ENCODE measurements at places on chromosomes 7 and 10.

DNA sequence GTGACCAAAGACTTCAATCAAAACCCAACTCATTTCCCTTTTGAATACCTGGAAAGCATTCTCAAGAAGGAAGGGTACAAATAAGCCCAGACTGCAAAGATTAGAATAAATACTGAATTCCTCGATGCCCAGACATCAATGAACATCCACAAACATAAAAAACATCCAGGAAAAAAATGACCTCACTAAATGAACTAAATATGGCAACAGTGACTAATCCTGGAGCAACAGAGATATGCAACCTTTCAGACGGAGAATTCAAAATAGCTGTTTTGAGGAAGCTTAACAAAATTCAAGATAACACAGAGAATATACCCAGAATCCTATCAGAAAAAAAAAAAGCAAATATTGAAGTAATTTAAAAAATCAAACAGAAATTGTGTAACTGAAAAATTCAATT, 43.2 kb downstream of the PCLO start:
- no peak for DNase-seq

DNA sequence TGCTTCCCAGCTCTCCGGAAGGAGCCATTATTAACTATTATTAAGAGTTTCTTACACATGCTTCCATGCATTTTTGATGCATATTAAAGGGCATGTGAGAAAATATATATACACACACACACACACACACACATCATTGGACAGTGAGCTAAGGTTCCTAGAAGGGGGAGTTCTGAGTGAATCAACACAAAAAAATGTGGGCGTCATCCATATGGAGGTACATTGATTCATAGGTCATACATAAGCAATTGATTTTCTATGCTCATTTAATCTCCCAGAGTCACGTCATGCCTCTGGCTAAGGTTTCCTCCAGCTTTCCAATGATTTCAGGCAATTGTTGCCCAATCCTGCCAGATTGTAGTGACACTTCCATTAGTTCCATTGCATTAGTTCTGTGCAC, 269.4 kb downstream of the DNAJB9 start:
- no peak for DNase-seq

DNA sequence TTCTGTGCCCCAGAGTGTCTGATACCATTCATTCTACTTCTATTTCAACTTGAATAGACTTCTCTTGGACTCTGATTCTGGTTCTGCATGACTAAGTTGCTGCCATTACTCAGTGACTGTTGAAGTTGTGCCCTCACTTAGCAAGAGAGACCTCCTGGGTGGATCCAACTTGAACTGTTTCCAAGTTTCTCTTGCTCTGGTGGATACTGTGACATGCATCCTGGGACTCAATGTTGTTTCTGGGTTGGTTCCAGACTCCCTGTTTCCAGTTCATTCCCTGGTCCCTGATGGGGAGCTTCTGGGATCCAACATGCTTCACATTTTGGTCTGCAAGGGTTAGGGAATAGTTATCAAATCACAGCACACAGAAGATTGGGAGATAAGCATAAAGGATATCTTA, 26.2 kb upstream of the PRPF18 start:
- DNase-seq = no peak

DNA sequence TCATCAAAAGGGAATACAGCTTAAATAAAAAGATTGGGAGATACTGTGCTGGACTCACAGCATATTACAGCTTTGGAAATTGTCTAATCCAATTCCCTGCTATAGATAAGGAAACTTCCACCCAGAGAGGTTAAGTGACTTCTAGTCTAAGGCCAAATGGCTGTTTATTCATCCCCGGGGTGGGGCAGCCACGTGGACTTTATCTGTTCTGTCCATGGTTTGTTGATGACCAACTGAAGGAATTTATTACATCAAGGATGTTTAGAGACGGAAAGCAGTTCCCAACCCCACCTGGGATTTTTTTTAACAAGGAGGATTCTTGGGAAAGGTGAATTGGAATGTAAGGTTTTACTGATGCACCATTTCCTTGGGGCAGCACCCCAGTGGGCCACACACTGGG, 88.6 kb downstream of the ATXN7L1 start:
- DNase-seq = no peak

GRCh38 chr10:11300026-11300425, 282.4 kb downstream of the CELF2 start:
- no peak for DNase-seq

GRCh38 chr7:16411391-16411790, 9.9 kb downstream of the CRPPA start:
- no peak for DNase-seq

DNA sequence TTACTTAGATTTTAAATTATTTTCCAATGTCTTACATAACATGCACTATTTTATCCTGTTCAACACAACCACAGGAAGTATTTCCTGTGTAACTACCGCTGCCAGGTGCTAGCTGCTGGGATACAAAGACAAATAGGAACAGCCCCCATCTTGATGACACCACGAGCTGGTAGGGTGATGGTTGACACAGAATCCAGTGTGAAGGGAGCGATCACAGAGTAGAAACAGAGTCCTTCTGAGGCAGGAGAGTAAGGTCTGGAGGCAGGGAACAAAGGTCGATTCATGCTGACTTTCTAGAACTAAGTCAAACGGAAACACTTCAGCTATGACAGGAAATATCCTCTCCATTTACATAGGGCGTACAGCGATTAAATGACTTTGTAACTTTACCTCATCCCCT, 232.3 kb downstream of the ADAM12 start:
- no peak for DNase-seq
